Stimulated activated CD4-positive, alpha-beta T cell treated with anti-CD3 and anti-CD28 coated beads, Interleukin-12 subunit alpha, Interleukin-12 subunit beta, amount 100 ng/mL, for 4 hours (primary cell): ENCODE measurements at places on chromosomes 3 and 15.

- no peak for DNase-seq
Measured at GRCh38 chr3:98807011-98807410, 43.9 kb downstream of the ST3GAL6 start.

DNA sequence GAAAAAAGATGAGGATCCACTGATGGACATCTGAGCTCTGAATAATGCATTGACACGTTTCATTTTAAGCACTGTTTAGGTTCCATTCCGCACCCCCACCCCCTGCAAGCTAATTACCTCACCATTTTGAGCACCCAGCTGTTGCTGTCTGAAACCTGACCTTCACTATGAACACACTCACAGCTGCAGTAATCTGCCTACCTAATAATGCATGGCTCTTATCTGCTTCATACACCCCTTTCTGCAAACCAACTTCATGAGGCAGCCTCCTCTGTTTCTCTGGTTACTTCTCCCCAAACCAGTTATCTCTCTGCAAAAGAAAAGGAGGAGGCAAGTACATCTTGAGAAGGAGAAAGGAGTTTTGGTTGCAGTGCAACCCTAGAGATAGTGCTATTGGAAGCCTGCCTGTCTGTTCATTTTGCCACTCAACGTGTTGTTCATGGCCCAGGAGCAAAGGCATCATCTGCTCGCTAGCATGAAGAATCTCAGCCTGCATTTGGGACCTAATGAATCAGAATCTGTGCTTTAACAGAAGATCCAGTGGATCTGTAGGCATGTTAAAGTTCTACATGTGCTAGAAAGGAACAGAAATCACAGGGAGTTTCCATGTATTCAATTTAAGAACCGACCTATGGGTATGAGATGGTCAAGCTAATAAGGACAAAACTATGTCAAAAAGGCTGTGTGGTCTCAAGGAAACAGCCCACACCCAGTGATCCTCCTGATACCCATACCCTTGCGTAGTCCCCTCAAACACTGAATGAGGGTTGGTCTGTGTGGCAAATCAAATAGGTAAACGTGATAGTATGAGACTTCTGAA is 87.2 kb downstream of the MB21D2 start:
- DNase-seq, result no peak

DNA sequence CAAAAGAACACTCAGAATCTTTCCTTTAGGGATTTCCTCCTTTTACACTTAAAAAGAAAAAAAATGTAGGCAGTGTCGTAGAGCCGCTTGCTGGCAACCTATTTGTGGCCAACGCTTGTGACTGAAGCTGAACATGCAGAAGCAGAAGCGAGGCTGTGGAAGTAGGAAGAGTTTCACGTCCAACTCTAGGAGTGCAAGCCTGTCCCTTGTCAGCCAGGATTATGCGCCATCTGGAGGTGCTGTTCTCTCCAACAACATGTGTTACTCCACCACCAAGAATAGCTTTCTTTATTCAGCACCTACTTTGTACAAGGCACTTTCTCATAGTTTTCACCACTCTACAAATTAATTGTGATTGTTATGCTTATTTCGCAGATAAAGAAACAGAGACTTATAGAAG is 223.2 kb upstream of the LMCD1 start:
- no peak for DNase-seq

DNA sequence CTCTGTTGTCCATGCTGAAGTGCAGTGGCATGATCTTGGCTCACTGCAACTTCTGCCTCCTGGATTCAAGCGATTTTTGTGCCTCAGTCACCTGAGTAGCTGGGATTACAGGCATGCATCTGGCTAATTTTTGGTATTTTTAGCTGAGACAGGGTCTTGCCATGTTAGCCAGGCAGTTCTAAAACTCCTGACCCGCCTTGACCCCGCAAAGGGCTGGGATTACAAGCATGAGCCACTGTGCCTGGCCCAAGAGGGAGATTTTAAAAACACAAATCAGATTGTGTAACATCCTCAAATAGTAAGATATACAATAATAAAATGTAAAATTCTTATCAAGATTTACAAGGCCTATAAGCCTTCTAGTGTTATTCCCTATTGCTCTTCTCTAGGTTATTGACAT is 62.5 kb upstream of the PHLDB2 start:
- no peak for DNase-seq
